Ovary (tissue), 10 donors: ENCODE measurements at places on chromosomes 11 and 22.

GRCh38 chr11:102647430-102647829 is 22.3 kb upstream of the MMP20 start:
- no peak for DNase-seq

DNA sequence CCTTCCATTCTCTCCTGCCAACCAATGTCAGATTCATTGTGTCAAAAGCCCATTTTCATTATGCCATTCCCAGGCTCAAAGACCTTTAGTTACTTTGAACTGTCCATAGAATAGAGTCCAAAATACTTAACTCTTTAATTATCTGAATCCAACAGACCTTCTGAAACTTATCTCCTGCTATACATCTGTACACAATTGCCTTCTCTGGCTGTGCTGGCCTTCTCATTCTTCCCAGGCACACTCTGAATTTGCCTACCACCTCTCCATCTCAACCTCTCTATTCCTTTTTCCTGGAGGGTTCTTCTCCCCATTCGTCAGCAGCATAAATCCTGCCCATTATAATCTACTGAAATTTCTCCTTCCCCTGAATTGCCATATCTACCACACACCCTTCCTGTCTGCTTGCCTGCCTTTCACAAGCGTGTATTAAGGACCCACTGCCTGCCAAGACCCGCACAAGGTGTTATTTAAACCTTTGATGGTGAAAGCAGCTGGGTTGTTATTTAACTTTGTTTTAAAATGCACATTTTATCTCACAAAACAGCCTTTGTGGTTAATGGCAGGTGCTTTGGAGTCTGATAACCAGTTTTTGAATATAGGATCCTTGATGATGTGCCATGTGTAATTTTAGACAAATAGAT is 125.9 kb downstream of the CCDC81 start:
- no peak for DNase-seq

- no peak for DNase-seq
Observed at GRCh38 chr22:32836280-32837123, 35.0 kb downstream of the TIMP3 start.

DNA sequence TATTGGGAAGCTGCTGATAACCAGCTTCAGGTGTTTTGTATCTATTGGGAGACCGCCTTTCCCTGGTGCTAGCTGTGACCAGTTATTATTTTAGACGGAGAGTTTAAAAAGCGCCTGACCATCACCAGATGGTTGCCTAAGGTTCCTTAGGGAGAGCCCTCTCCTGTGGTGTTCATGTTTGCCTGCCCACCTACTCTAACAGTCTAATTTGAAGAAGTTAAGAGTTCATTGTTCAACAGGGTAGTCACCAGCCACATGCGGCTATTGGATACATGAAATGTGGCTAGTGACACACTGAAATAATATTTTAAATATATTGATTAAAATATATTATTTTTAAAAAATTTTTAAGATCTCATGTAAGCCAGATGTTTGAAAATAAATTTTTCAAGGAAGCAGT is 71.3 kb upstream of the SLN start:
- no peak for DNase-seq

- no peak for DNase-seq
Observed at GRCh38 chr11:74373382-74373781, 24.9 kb downstream of the PGM2L1 start.

DNA sequence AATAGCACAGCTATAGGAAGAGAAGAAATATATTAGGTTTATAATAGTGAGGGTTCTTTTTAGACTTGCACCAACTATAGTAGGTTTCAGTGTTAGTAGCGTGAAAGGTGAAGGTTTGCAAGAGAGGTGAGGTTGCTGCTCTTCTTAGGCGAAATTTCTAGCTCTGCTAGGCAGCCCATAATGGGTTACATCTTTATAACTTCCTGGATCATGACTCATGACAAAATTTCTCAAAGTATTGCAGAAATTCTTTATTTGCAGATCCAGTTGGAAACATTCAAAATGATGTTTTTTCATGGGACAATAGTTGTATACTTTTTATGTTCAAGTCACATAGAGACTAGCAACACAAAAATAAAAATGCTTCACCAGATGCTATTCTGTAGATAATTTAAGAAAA is 260.0 kb downstream of the SOX6 start:
- no peak for DNase-seq

GRCh38 chr11:132244846-132245245 is 874.4 kb downstream of the NTM start:
- no peak for DNase-seq

DNA sequence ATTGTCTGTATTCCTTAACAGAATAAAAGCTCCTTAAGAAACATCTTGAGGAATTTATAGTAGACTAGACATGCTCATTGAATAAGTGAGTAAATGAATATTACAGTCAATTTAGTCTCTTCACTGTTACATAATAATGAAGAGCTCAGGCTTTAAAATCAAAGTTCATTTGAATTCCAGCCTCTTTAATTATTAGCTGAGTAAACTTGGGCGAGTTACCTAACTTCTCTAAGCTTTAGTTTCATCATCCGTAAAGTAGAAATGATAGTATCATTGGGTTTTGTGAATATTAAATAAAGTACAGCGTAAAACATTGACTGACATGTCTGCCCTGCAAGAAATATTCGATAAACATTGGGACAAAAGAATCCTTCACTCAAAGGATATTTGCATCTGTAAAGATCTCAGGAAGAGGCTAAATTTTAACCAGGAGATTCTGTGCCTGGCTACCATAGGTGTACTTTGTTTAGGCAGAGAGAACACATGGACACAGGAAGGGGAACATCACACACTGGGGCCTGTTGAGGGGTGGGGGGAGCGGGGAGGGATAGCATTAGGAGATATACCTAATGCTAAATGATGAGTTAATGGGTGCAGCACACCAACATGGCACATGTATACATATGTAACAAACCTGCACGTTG is 15.2 kb upstream of the BBOX1 start:
- no peak for DNase-seq

GRCh38 chr11:80280737-80281136 is 839.9 kb upstream of the TENM4 start:
- no peak for DNase-seq
